Activated gamma-delta T cell (primary cell): ENCODE measurements at places on chromosomes 13 and 19.

DNA sequence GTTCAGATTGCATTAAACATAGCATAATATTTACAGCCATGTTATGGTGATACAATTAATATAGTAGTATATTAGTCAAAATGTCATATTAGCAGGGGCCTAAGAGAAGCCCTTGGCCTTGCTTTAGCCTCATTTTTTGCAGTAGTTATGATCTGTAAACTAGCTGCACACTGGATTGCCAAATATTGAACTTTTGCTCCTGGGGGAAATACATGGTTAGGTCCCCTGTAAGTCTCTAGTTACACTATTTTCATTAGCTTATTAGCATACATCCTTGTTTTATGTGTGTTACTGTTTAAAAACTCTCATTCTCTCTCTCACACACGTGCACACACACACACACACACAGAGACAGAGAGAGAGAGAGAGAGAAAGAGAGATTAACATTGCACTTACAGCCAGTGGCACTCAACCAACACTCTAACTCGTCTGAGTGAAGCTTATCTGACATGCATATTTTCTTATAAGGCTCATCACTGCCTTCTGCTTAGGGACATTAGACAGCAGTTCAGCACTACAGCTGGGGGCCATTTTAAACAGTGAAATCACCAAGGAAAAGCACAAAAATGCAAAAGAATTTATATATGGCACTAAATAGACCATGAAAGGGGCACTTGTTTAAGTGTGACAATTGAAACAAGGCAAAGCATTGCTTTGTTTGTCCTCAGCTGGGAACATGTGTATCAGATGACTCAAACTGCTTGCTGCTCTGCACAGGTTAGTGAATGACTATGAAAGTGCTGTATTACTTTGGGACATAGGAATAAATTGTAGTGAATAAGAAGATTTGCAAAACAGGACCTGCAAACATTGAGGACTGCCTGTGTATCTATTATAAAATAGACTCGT is 278.7 kb downstream of the GPC6 start:
- no peak for DNase-seq

- no peak for DNase-seq
Observed at GRCh38 chr13:67574320-67575233, 344.4 kb upstream of the PCDH9 start.

- no peak for DNase-seq
Observed at GRCh38 chr13:25738342-25739196, 313.2 kb downstream of the SHISA2 start.

DNA sequence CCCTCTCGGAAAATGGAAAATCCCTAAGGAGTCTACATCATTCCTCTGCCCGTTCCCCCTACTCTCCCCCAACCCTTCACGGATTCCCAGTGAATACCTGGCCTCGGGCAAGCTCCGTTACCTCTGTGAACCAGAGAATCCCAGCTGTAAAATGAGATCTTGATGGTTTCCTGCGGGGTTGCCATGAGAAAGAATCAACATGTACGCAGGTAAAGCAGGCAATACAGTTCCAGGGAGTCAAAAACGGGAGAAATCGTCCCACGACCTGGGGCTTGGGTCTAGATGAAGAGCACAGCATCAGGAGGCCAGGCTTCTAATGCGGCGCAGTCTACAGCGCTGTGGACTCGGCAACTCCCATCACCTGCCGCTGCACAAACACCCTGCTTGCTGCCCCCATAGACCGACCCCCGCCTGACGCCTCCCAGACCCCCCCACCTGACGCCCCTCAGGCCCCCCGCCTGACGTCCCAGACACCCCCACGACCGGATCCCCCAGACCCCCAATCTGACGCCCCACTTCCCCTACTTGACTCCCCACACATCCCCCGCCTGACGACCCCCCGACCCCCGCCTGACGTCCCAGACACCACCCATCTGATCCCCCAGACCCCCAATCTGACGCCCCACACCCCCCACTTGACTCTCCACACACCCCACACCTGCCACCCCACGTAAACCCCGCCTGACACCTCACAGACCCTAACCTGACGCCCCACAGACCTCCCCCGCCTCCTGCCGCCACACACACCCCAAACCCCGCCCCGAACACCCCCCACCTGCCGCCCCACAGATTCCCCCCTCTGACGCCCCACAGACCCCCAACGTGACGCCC is 680 bp downstream of the LIG4 start:
- DNase-seq: peak; percentile 23

DNA sequence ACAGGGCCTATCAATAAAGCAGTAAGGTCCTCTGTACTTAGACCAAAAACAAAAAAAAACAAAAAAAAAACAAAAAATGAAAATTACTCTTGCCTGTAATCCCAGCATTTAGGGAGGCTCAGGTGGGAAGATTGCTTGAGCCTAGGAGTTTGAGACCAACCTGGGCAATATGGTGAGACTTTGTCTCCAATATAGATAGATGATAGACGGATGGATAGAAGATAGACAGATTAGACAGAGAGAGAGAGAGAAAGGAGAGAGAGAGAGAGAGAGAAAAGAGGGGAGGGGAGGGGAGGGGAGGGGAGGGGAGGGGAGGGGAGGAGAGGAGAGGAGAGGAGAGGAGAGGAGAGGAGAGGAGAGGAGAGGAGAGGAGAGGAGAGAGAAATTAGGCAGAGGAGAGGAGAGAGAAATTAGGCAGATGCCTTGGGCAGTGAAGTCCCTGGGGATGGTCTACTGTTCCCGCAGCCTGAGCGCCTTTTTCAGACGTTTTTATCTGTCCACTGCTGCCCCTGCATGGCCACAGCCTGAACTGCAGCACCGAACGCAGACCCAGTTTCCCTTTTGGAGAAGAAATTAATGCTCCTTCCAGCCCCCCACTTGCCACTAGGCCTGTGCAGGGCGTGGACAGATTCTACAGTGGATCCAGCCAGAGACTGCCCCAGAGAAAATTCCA is 9.8 kb upstream of the ZNF627 start:
- DNase-seq: no peak

- no peak for DNase-seq
Observed at GRCh38 chr13:90276216-90276615, 1071.3 kb upstream of the MIR17HG start.

GRCh38 chr19:19268453-19269385 is 4.4 kb downstream of the TM6SF2 start:
- DNase-seq: no peak

GRCh38 chr13:75850916-75851315 is 214.8 kb downstream of the LMO7 start:
- DNase-seq: no peak

GRCh38 chr13:31081316-31081715 is 80.4 kb downstream of the HSPH1 start:
- no peak for DNase-seq

GRCh38 chr19:12937093-12937926 is 1.1 kb upstream of the CALR start:
- DNase-seq: no peak

GRCh38 chr19:50419580-50420035 is 870 bp downstream of the SPIB start:
- DNase-seq: no peak

GRCh38 chr19:46806656-46807055 is 18.3 kb upstream of the SLC1A5 start:
- DNase-seq: no peak

DNA sequence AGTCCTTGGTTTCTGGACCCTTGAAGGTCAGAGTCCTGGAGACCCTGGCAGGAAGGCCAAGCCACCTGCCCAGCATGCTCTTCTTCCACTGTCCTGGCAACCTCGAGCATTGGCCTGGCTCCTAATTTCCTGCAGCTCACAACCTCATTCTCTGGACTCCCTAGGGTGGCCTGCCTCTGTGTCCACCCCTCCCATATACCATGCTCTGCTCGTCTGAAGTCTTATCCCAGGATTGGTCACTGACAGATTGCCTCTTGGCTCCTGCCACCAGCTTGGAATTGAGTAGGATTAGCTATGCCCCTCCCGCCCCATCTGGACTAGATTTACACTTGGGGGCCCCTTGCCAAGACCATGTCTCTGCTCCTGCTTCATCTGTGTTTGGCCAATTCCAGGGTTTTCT is 17.1 kb upstream of the WASF3 start:
- no peak for DNase-seq

- DNase-seq: no peak
Observed at GRCh38 chr19:38561658-38562057, 56.1 kb downstream of the MAP4K1 start.

DNA sequence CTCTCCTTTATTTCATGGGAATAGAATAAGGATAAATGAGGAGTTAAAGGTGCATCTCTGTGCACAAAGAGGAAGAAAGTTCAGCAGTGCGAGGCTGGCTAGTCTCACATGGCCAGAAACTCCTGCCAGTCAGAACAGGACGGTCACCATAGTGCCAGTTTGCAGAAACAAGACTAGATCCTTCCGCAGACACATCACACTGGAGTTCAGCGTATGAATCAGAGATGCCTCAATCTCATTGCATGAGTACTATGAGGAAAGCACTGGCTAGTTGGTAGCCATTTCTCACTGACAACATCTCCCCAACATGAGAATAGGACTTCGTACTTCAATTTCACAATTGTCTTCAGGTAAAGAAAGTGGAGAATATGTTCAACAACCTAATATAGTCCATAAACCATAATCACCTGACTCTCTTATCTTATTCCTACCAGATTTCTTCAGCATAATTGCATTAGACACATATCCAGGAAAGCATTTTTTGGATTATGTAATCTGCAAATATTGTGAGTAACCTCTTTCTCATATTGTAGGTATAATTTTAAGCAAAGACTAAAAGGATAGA is 34.9 kb downstream of the RXFP2 start:
- no peak for DNase-seq

DNA sequence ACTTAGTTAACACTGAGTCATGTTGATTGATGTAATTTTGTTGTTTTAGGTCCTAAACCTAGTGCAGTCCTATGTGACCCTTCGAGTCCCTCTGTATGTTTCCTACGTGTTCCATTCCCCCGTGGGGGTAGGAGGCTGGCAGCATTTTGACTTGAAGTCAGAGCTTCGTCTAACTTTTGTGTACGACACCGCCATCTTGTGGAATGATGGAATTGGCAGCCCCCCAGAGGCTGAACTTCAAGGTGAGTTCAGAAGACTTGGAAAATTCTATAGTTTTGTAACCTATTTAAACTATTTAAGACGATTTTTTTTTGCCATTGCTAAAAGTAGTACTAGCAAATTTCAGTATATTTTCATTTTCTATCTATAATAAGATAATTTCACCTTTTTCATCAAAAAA is 117.9 kb downstream of the STOML3 start:
- no peak for DNase-seq

GRCh38 chr19:1471515-1472160 is 7.4 kb downstream of the C19orf25 start:
- no peak for DNase-seq

DNA sequence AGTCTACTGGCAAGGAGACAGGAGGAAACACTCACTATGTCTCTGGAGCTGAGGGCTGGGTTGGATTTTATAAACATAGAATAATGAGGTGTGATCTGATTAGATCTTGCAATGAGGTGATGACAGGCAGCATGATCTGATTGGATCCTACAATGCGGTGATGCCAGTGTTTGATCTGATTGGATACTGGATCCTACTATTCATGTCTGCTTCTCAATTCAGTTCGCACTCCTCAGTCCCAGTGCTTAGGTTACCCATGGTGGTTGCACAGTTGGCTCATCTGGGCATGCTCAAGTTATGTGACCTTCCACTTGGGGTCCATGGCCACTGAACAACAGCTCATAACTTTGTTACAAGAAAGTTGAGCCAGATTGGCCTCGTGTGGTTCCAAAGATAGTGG is 469.5 kb downstream of the TSHZ3 start:
- no peak for DNase-seq
